GM19239 (cell line): ENCODE measurements at places on chromosomes 3 and 15.

DNA sequence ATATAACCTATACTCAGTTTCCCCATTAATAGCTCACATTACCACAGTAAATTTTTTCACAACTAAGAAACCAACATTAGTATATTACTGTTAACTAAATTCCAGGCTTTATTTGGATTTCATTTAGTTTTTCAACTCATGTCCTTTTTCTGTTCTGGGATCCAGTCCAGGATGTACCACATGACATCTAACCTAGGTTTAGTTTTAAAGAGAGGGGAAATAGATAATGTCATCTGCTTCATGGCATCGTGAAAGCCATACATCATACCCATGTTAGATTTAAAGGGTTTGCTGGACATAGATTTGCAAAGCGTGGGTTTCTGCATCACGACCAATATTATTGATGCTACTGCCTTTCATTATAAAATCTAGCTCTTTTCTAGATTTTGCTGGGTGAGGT, 33.2 kb upstream of the RPP14 start:
- no peak for DNase-seq

GRCh38 chr15:37106490-37107001, 6.2 kb upstream of the MEIS2 start:
- DNase-seq, result no peak

DNA sequence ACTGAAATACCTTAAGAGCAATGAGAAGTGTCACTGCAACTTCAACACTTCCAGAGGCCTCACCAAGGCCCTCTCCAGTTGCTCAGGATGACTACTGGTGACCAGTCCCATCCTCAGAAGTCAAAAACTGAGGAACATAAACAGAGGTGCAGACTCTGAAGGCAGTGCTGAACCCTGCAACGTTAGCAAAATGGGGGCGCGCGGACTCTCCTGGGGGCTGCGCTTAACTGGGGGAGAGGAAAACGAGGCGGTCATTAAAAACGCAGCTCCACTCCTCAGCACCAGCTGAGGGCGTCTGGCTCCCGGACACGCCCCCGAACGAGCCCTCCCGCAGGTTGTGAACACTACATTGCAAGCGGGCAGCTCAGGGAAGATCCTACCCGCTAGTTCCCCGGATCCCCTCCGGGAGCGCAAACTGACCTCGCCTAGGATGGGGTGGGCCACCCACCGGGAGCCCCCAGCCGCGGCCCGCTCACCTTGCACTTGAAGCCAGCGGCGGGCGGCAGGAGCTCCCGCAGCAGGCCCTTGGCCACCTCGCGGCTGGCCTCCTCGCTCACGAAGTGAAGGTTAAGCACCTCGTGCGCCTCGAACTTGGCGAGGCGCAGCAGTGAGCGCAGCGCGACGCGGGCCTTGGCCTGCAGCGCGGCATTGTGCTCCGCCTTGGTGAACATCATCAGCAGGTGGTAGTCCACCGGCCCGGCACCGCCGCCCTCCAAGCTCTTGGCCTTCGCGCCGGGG, 711 bp downstream of the XXYLT1 start:
- no peak for DNase-seq

- DNase-seq, result no peak
Observed at GRCh38 chr15:52095597-52096262, 16.8 kb downstream of the BCL2L10 start.

DNA sequence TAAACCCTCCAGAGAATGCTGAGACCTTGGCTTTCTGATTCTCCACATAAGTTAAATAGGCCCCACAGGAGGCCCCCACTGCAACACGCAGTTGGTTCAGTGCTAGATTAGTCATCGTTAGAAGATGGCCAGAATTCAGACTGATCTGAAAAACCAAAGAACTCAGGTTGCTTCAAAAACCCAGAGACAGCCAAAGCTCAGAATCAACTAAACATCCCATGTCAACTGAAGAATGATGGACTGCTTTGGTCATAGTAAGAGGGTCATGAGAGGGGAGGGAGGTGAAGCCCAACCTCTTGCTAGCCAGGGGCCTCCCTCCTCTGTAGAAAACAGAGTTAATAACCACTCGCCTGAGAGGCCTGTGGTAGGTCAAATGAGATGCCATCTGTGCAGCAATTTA, 93.1 kb downstream of the AKAP13 start:
- no peak for DNase-seq

GRCh38 chr15:62792986-62793751, 249.4 kb upstream of the TPM1 start:
- DNase-seq, result no peak
